ENCODE measurements at places on chromosomes 4 and X.
A peak's percentile ranks its signal among the peaks of the same experiment; 100 is the strongest.

DNA sequence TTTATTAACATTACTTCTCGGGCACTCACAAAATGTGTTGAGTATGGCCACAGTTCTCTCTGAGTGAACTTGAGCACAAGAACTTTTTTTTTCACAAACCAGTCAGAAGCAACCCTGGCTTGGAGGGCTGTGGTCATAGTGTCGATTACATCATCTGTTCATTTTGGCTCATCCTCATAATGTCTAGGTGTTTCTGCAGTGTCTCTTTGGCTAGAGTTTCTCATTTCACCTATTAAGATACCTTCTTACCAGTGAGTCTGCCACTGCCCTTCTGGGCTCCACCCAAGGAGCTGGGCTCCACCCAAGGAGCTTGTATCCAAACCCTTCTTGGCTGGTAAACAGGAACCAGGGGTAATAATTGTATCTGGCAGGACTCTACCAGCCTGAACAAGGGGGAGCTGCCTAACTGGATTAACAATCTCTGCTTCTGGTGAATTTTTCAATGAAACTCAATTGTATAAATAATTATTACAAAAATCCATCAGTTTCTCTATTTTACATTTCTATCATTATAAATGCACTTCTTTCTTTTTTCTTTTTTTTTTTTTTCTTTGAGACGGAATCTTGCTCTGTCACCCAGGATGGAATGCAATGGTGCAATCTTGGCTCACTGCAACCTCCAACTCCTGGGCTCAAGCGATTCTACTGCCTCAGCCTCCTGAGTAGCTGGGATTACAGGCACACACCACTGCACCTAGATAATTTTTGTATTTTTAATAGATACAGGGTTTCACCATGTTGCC is 667.7 kb upstream of the SLIT2 start:
- DNase-seq = no peak

DNA sequence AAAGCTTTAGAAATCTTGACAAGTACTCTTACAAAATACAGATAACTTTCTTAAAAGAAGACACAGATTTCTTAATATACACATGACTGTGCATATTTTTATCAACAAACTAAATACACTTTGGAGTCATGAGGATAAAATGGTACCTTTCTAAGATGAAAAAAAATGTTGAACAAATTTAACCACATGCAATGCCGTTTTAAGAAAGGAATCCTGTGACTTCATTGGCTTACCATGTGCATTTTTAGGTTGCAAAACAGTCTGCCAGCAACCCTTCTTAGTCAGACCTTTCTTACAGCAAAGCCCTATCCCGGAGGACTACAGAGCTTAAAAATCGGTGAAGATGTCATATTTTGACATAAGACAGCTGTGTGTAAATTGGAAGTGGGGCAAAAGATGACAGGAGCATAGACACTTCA is 51.7 kb downstream of the GASK1B start:
- DNase-seq = no peak

DNA sequence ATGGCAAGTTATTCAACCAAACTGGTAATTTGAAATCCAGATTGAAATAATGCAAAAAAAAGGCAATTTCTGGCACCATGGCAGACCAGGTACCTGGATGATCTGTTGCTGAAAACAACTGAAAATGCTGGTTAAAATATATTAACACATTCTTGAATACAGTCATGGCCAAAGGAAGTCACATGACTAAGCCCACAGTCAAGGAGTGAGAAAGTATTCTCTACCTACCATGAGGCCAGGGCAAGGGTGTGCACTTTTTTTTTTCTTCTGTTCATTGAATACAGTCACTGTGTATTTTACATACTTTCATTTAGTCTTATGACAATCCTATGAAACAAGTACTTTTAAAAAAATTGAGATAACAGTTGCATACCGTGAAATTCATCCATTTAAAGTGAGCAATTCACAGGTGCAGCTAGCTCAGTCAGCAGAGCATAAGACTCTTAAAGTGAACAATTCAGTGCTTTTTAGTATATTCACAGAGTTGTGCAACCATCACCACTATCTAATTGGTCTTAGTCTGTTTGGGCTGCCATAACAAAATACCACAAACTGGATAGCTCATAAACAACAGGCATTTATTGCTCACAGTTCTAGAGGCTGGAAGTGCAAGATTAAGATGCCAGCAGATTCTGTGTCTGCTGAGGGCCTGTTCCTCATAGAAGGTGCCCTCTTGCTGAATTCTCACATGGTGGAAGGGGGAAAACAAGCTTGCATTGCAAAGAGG is 4.8 kb upstream of the MPP1 start:
- DNase-seq = no peak

DNA sequence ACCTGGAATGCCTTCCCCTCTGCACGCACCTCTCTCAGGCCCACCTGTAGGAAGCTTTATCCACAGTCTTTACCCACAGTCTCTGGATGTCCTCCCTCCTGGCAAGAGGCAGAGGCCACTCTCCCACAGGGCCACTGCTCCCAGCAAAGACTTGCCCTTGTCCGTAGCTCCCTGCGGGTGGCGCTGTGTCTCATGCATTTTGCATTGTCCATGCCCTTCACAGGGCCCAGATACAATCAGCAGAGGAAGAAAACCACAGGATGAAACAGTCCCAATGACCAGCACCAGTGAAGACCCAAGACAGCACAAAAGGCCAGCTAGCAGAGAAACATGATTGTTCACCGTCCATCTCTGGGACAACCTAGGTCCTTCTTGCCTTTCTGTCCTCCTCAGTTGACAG is 2.1 kb upstream of the NSG1 start:
- DNase-seq = peak; percentile 12

DNA sequence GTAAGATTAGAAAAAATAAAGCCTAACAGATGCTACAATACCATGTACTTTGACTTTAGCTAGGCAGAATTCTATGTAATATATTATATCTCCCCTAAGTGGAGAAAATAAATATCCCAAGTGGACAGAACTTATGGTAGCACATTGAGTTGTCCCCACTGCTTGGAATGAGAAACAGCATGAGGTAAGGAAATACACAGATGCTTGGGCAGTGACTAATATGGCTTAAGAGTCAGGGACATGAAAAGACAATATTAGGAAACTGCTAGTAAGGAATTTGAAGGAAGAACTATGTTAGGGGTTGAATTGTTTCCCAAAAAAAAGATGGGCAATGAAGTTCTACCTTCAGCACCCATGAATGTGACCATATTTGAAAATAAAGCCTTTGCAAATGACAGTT is 2265.1 kb downstream of the PCDH7 start:
- DNase-seq = no peak

GRCh38 chrX:40062525-40063155 is 35.1 kb downstream of the BCOR start:
- no peak for DNase-seq

GRCh38 chrX:8647176-8647575 is 84.8 kb downstream of the ANOS1 start:
- DNase-seq = no peak

DNA sequence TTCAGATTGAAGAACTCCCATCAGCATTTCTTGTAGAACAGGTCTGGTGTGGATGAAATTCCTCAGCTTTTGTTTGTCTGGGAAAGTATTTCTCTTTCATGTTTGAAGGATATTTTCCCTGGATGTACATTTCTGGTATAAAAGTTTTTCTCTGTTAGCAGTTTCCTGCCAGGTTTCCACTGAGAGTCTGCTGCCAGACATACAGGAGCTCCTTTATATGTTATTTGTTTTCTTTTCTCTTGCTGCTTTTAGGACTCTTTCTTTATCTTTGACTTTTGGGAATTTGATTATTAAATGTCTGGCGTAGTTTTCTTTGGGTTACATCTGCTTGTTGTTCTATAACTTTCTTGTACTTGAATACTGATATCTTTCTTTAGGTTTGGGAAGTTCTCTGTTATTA is 486.5 kb downstream of the ARAP2 start:
- DNase-seq = no peak

GRCh38 chr4:10005632-10006031 is 15.7 kb downstream of the SLC2A9 start:
- DNase-seq = no peak

DNA sequence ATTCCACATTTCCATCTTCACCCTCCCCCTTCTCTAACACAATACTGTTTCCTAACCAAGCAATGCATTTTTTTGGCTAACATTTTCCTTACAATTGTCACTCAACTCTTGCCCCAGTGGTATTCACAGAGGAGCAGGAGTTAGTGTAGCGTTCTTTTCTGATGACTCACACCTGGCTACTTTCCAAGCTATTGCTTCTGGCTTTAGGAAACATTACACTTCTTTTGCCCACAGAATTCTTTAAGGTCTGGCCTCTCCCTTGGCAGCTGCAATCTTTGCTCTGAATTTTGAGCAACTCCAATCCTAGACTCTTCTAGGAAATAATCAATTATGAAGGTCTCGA is 27.5 kb upstream of the PDGFC start:
- no peak for DNase-seq

DNA sequence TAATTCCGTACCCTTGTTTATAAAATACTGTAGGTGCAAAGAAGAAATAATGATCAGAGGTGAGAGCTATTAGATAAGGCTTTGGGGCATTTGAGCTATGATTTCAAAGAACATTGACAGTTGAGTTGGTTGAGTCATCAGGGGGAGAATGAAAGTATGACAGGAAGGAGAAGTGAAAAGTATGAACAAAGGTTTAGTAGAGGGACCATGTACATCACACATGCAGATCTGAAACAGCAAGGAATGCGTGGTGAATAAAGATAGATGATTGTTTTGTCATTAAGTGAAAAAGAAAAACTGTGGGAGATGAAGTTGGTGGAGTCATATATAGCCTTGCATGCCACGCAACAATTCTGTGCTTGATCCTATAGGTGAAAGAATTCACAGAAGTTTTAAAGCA is 163.1 kb downstream of the ARAP2 start:
- no peak for DNase-seq

GRCh38 chrX:20309806-20310205 is 43.1 kb upstream of the RPS6KA3 start:
- no peak for DNase-seq

DNA sequence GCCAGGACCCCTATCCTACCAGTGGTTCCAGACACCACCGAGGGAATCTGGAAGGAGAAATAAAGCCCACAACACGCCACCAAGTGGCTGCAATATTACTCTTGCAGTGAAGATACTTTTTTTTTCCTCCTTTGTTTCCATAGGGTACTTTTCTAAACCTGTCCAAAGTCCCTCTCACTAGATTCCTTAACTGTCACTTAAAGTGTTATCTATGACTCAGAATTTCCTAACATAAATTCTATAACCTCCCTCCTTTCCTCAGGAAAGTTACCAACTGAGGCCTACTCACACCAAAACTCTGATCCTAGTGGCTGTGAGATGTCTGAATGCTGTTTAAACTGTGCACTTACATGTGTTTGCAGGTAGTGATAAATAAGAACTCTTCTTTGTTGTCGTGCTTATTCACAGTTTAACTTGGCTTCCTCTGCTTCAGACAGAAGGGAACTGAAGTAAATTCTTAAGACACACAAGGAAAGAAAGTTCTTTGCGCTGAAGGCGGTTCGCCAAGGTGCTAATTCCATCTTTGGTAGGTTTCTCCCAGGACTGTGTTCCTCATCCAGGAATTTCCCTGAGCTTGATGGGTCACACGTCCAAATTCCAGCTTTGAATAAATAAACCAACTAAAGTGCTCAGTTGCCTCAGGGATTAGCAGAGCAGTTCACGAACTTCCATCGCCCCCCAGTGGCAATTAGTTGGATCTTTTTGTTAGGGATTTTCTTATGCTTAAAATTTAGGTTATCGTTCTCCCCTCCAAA is 10.7 kb upstream of the HCCS start:
- DNase-seq = peak; percentile 53

- DNase-seq = no peak
Measured at GRCh38 chr4:1338752-1339414, 8.1 kb upstream of the UVSSA start.

DNA sequence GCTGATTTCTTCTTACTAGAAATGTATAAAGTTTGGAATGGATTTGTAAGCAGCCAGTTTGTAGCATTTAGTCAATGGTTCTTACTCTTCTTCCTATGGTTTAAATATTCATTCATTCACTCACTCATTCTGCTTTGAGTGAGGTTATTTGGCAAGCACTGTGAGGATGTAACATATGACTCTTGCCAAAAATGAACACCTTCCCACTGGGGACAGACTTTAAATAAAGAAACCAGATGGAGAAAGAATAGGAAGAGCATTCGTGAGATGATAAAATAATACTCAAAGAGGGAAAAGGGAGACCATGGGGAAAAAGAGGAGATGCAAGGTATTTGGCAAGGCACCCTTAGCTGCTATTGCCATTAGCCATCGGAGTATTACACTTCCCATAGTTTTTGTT is 586.1 kb downstream of the ADGRL3 start:
- DNase-seq = no peak

GRCh38 chr4:144873226-144873990 is 224.6 kb downstream of the ANAPC10 start:
- DNase-seq = no peak

- no peak for DNase-seq
Measured at GRCh38 chr4:146439999-146440398, 81.7 kb downstream of the SLC10A7 start.

- peak; percentile 36 for DNase-seq
Measured at GRCh38 chr4:141391771-141392170, 171.1 kb downstream of the ZNF330 start.

- no peak for DNase-seq
Measured at GRCh38 chrX:41412261-41413081, 34.7 kb upstream of the NYX start.

Data from NCI-H748 treated with DMSO at 0.1 percent for 48 hours (cell line).